ENCODE measurements at places on chromosomes 5 and 9.

DNA sequence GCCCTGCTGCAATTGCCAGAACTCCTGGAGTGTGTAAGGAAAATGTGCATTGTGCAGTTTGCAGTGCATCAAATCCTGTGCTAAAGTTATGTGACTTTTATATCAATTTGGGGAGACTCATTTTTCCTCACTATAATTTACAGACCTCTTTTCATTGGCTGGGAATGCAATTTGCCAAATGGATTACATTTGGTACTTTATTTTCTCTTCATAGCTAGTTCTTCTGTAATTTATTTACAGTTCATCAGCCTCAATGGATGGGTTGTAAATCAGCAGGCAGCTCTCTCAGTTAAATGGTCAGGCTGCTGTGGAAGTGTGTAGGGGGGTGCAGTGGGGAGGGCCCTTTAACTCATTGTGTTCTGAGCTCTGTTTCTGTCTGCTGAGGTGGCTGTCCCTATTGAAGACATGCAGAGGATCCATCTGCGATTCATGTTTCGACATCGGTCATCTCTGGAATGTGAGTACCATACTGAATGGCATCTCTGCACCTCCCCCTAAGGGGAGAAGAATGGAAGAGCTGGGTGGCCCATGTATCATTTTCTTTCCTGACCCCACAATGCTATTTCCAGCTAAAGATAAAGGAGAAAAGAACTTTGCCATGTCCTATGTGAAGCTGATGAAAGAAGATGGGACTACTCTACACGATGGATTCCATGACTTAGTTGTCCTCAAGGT is 74.6 kb downstream of the DOCK2 start:
- no peak for DNase-seq

GRCh38 chr5:140996060-140996459 is 29.8 kb downstream of the PCDHAC2 start:
- no peak for DNase-seq

- no peak for DNase-seq
Measured at GRCh38 chr5:39455645-39456044, 30.9 kb upstream of the DAB2 start.

DNA sequence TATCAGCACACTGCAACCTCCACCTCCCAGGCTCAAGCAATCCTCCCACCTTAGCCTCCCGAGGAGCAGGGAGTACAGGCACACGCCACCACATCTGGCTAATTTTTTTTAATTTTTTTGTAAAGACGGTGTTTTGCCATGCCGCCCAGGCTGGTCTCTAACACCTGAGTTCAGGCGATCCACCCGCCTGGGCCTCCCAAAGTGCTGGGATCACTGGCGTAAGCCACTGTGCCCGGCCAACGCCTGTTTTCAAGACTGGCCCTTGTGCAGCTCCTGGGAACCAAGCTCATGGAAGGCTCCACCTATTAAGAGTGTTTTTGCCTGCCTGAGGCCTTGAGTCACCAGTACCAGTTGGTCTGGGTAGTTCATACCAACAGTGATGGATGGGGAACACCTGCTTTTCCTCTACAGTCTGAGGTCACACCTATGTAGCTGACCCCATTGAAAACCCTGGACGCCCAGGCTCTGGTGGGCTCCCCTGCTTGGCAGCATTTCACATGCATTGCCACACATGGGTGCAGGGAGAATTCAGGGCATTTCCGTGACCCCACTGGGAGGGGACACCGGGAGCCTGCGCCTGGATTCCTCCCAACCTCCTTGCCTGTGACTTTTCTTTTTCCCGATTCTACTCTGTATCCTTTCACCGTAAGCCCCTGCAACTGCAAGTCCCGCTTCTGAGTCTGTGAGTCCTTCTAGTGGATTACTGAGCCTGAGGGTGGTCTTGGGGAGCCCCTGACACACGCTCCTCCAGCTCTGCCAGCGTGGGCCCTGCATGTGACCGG is 63.5 kb downstream of the ZNF354C start:
- no peak for DNase-seq

DNA sequence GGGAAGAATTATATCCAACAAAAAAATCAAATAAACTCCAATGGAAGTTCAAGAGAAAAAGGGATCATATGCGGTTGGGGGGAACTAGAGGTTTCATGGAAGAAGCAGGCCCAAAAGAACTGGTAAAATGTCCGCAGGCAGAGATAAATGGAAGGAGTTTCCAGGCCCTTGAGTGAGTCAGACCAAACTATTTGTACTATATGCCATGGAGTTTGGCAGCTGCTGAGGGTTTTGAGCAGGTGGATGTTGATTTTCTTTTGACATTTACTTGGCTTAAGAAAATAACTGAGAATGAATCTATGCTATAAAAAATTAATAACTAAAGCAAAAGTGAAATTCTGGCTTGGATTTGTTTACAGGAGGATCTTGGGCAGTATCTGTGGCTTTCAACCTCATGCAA is 33.7 kb downstream of the MINAR2 start:
- DNase-seq, result no peak

Data from NCI-H226 (cell line).